ENCODE measurements at places on chromosomes 13 and 19. TPM values are rescaled to one million over a fixed set of nuclear protein-coding genes. Genes with fewer than 3 reads are reported as not detected.

VSTM2B gene
- not detected for total RNA-seq

DACT3 gene
- 0.42 TPM for total RNA-seq

GRCh38 chr19:42683917-42684513 lies 56.3 kb downstream of the PSG3 start:
- no peaks in the 10 kb centered on the region for H3K27me3 ChIP-seq
- no peaks in the 10 kb centered on the region for H3K36me3 ChIP-seq
- peak; percentile 26 for DNase-seq
- H3K4me3 ChIP-seq, result no peak overlapping the region
- no peaks in the 10 kb centered on the region for H3K4me1 ChIP-seq

DNA sequence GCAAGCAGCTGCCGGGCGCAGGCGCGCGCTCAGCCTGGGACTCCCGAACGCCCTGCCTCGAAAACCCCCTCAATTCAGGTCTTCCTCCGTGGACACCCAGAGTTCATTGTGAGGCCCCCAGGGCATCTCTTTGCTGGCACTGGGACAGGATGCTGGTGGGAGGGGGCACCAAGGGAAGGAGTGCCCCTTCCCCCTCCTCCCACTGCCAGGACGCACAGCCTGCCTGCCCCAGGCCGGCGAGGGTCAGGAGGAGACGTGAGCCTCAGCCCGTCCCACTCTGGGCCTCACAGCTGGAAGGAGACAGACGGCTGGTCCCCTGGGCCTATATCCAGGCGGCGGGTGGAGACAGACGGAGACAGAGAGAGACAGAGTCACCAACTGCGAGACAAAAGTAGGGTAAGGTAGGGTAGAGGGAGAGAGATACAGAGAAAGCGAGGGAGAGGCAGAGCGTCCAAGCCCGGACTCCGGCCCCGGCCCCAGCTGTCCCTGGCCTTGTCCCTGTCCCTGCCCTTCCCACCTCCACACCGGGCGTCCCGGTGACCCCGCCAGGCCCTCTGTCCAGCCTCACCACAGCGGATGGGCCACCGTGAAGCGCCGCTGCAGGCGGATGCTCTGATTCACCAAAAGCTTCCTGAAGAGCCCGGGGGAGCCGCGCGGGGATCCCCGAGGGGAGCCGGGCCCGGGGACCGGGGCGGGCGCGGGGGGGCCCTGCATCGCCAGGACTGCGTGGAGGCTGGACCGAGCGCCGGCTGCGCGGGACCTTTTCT lies at the start of gene PDE4C:
Gene PDE4C, minus strand, starts transcription at position 737 of the 767 bp plus-strand sequence. Its CDS starts 23 bp downstream, at position 714.
- H3K27me3 ChIP-seq, result peaks cover 47% of the 10 kb centered on the region
- no peaks in the 10 kb centered on the region for H3K36me3 ChIP-seq
- peak within 1 kb of the TSS; percentile 19 for H3K27ac ChIP-seq
- DNase-seq, result no peak
- peaks cover 17% of the 10 kb centered on the region for H3K4me1 ChIP-seq

- DNase-seq, result no peak
- peaks cover 15% of the 10 kb centered on the region for H3K4me1 ChIP-seq
- H3K36me3 ChIP-seq, result no peaks in the 10 kb centered on the region
- no peak overlapping the region for H3K4me3 ChIP-seq
Measured at GRCh38 chr19:51386882-51387520, 773 bp downstream of the LIM2 start.

- peaks cover 41% of the 10 kb centered on the region for H3K36me3 ChIP-seq
- H3K4me1 ChIP-seq, result peaks cover 2% of the 10 kb centered on the region
Measured at GRCh38 chr13:114017966-114018365, 44.1 kb upstream of the C13orf46 start.

DNA sequence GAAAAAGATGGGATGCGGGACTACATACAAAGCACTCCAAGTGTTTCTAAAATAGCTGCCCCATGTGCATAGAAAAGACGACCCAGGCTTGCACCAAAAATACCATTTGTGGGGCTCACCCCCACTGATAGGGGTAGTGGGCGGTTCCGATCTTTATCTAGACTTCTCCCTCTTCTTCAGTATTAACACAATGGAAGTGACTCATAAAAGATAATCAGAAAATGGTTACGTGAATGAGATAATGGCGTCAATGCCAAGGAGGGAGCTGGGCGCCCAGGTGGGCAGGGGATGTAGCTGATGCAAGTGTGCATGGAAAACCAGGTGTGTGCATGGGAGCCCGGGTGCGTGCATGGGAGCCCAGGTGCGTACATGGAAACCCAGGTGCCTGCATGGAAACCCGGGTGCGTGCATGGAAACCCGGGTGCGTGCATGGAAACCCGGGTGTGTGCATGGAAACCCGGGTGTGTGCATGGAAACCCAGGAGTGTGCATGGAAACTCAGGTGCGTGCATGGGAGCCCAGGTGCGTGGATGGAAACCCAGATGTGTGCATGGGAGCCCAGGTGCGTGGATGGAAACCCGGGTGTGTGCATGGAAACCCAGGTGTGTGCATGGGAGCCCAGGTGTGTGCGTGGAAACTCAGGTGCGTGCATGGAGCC lies 32.7 kb downstream of the LAMP1 start:
- no peaks in the 10 kb centered on the region for H3K4me1 ChIP-seq
- DNase-seq, result no peak
- no peak overlapping the region for H3K4me3 ChIP-seq
- H3K27ac ChIP-seq, result no peak overlapping the region
- no peaks in the 10 kb centered on the region for H3K36me3 ChIP-seq
- no peaks in the 10 kb centered on the region for H3K27me3 ChIP-seq
